ENCODE measurements at places on chromosomes 7 and 10.
A peak's percentile ranks its signal among the peaks of the same experiment; 100 is the strongest.

DNA sequence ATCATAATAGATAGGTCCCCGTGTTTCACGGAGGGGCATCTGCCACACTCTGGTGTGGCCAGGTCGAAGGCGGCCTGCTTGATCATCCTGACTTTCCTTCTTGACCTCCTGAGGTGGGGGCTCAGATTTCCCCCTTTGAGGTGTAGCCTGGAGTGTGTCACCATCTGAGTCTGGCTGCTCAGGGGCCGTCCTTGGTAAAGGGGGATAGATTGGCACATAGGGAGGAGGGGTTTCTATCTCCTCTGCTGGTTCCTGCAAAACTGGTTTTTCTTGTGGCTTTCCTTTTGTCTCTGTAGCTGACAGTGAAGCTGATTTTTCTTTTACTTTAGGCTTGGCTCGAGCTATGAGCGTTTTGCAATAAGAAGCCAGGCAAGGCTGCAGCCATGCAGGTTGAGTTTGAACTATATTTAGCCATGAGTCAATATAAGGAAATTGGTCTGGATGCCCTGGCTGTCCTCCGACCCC, 7.1 kb upstream of the ZNF117 start:
- DNase-seq, result no peak

DNA sequence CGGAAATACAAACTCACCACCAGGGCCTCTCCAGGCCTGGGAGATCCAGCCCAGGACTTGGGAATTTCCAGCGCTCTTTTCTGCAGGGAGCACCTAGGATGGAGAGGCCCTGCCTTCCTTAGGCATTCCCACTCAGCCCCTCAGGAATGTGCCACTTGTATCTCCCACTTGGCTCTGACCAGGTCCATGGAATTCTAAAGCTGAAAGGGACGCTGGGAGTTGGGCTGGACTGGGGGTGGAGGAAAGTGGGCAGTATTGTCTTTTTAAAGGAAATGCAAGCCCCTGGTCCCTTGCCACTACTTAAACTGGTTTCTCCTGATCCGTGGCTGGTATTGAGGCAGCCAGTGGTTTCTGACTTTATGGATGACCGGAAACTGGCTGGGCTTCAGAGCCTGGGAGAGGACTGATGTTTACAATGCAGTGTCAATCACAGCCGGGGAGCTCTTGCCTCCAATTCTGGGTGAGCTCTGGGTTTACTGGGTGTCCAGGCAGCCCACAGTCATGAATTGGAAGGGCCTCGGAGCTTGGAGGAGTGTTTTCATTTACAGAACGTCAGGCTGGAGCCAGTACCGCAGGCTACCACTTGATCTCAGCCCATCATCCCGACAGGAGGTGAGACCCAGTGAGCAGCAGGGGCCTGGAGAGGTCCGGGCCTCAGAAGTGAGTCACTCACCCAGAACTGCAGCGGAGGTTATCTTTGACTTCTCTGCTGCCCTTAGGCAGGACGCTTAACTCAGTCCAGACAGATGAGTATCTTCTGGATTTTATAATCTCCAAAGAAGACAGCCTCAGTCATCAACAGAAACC, 27.3 kb downstream of the AGAP3 start:
- DNase-seq, result no peak

DNA sequence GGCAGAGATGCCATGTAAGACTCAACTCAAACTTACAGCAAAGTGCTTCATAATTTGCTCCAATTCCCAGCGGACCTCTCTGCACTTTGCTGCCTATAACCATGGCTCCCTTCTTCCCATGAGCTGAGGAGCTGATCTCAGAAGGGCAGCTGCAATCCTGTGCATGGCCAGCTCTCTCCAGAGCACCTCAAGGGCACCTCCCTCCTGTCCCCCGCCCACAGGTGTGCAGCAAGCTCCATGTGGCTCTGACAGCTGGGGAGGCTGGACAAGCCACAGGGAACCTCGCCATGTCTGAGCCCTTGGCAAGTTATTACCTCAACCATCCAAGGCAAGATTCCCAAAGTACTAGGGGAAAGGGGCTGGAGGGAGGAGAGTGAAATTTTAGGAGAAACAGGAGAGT, 61.1 kb upstream of the DDC start:
- DNase-seq, result no peak

- no peak for DNase-seq
Measured at GRCh38 chr7:71457021-71457420, 325.1 kb downstream of the GALNT17 start.

DNA sequence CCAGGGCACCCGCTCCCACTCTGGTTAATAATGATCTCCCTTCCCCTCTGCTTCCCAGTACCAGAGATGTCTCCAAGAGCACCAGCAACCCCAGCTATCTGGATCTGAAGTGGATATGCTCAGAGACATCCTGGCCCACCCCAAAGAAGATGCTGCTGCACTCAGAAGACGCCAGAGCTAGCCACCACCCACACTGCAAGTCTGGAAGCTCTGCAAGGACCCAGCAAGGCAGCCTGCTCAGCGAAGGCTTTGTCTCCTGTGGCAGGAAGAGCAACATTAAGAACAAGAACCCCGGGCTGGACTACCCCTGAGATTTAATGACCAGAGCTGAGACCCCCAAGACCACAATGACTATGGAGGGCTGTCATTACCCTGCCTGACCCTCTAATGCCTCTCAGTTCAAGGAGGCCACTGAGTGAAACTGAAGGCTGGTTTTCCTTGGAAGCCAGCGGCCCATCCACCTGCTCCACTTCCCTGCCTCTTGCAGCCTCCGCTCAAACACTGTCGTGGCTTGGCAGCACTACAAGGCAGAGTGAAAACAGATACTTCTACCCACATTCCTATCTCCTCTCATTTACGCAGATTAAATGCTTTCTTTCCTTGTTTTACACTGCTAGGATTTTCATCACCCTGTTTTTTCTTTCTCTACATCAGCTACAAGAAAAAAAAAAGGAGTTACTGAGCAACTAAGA, 202.2 kb downstream of the SNX10 start:
- DNase-seq, result no peak

DNA sequence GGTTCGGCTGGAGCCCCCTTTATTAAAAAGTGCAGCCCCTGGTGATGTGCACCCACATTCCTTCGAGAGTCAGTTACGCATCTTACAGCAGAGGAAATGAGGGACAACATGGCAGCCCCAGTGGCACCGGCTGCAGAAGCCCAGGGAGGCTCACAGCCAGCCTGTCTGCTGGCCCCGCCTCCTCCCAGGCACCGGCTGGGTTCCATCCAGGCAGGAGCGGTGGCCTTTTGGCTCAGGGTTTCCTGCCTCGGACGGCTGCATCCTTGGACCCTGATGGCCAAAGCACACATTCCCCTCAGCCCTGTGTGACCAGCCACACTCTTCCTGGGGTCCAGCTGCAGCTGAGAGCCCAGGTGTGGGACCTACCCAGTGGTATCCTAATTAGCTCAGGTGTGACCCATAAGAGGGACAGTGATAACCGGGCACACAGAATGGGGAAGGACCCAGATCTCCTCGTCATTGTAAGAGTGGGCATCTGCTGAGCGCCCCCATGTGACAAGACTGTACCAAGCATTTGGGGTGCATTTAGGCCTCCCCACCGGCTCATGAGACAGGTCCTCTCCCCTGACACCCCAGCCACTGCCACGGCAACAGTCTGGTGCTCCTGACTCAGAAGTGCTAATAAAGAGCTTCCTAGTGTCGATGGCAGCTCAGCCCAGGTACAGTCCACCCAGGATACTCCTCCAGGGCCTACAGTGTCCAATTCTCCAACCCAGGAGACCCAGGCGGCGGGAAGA, 63.3 kb upstream of the CHST15 start:
- no peak for DNase-seq

DNA sequence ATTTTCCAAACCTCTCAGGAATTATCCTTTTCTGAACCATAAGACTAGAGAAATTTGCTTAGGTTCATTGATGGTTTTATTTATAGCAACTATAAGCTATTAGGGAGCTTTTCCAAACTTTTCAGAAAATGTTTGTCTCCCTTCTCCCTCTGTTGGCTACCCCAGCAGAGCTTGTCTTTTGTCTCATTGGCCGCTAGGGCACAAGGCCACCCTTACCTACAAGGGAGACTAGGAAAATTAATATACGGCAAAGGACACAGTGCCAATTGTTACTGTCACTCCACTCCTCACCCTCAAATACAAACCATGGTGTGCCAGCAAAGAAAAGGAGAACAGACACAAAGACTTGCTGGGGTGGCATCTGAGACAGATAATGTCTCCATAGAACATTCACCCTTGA, 471.4 kb downstream of the XPNPEP1 start:
- no peak for DNase-seq

GRCh38 chr7:143243614-143244013, 19.6 kb upstream of the GSTK1 start:
- DNase-seq, result no peak

- no peak for DNase-seq
Measured at GRCh38 chr7:162632-163297, 29.6 kb upstream of the FAM20C start.

GRCh38 chr10:88042160-88043100, 179.0 kb downstream of the PTEN start:
- no peak for DNase-seq

- DNase-seq, result no peak
Measured at GRCh38 chr7:139103057-139103815, 6.3 kb downstream of the ZC3HAV1 start.

DNA sequence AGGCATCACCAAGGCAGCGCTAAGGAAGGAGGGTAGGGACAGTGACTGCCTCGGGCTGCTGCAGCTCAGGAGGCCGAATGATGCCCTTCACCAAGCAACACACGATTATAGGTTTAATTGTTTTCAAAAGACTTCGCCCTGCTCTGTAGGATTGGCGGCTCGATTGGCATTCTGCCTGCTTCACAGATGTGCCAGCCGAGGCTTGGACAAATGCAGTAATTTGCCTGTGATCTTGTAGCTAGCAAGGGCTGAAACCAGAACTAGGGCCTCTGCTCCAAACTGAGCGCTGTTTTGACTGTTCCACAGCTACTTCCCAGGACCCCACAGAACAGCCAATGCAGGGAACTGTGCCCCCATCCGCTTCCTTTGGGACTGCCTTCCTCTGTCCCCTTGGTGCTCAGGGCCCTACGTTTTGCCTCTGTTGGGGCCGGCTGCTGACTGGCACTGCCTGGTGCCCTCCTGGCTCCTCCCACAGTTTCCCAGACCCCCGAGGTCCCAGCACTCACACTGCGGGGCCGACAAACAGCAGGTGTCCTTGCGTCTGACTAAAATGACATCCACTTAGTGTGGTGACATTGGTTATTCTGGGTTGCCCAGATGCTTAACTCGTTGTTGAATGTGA, 62.6 kb upstream of the EN2 start:
- DNase-seq, result no peak

GRCh38 chr10:71757399-71757922, 15.9 kb downstream of the VSIR start:
- peak; percentile 52 for DNase-seq

- no peak for DNase-seq
Measured at GRCh38 chr10:17059197-17059688, 70.4 kb downstream of the CUBN start.

GRCh38 chr10:105952153-105952552, 1212.4 kb downstream of the SORCS1 start:
- no peak for DNase-seq

DNA sequence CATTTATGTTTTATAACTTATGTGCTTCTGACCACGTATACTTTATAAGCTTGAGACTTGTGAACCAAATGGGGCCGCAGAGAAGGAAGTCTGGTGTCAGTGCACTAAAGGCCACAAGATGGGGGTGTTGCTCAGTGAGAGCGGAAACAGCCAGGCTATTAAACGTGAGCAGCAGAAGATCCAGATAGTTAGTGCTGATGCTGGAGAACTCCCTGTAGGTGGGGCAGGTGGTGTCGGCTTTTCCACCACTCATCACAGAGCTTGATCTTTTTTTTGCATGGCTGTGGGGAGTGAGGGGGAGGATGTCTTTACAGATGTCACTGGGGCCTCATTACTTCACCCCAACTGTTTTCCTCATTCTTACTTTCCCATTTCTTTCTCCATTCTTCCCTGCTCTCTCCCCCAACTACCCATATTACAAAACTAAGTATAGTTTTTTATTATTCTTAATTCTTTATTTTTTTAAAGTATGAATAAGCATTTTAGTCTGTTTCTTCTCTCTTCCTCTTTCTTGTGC, 34.7 kb downstream of the ACADSB start:
- peak; percentile 34 for DNase-seq

Measured in activated T-cell treated with anti-CD3 and anti-CD28 coated beads, Interleukin-2, amount 50 U/mL, for 24 hours (primary cell).